Activated T-cell treated with anti-CD3 and anti-CD28 coated beads, Interleukin-2, amount 50 U/mL, for 48 hours (primary cell): ENCODE measurements at places on chromosomes 5 and 9.
A peak's percentile ranks its signal among the peaks of the same experiment; 100 is the strongest.

- DNase-seq: no peak
These were observed 147.6 kb downstream of the CEMIP2 start for GRCh38 chr9:71620746-71621145.

DNA sequence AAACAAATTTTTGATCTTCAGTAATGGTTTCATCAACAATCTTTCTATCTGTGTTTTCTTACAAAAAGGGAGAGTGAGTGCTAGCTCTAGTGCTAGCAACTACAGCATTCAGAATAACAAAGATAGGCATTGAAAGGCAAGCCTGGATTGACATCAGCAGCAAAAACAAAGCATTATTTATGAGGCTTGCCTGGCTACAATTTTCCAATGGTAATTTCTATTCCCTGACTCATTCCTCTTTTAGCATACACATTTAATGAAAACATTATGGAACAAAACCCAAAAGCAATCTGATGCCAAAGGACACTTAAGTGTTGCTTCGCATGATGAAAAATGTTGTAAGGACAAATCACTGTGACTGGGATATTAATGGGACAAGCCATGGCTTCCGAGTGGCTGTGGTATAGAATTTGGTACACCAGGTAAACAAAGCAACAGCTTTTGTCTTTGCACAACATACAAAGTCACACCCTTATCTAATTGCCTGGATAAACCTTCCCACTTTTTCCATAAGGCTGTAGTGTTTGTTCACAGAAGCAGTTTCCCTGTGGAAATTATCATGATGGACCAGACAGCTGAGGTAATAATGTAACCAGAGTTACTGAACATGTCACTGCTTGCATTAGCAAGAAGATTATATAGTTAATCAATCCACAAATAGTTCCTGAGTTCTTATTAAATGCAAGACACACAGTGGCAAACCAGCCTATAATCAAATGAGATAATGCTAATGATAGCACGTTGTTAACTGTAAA is 179.8 kb upstream of the EDIL3 start:
- no peak for DNase-seq

- DNase-seq: no peak
These were observed 30.0 kb upstream of the SLC6A19 start for GRCh38 chr5:1171340-1171941.

DNA sequence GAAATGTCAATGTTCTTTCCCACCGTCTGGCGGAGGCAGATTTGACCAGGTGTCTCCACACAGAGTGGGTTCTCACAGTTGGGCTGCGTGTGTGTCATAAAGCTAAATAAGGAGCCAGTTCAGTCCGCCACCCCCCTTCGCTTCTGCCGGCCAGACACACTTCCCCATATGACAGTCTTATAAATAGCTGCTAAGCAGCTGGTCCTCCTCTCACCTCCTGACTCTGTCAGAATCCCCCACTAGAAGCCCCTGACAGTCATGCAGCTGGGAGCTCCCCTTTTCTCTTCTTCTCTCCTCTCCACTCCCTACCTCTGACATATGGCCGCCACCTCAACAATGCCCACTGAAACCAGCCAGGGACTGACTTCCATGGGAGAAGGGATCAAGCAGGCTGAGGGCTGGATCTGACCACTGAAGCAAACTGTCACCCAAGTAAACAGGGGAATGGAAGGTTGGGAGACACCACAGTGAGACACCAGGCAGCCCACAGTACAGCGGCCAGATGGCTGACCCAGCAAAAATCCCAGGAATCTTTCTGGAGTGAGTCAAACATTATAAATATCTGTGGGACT is 141.9 kb upstream of the EFNA5 start:
- no peak for DNase-seq

DNA sequence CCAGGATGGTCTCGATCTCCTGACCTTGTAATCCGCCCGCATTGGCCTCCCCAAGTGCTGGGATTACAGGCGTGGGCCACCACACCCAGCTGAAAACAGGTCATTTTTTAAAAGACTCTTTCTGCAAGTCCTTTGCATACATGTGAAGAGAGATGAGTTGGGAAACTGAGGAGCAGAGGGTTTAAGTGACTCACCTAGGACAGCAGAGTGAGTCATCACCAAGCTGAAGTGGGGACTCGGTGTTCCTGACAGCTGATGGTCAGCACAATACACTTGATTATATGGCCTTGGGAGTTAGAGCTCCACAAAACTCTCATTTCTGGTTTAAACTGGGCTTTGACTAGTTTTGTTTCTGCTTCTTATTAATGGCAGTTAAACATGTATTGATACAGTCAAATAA is 38.1 kb upstream of the SSBP2 start:
- no peak for DNase-seq

DNA sequence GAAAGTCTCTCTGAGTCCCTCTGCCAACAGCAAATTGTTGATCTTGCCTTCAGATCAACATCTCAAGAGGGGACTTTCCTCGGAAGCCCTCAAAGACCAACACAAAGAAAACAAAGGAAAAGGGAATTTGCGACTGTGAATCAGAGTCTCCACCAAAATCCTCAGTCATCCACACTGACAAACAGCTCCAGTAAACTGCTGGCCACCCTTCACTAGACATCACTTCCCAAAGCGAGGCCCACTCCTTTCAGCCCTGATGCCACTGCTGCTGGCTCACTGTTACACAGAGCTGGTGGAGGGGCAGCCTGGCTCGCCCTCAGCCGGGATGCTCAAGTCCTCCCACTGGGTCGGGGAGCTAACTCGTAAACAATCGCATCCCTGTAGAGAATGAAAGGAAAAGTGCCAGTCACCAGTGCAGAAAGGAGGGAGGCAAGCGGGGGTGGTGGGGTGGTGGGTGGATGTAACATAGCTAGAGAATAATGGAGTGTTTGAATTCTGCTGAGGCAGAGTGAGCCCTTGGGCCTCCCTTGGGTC is 1.3 kb downstream of the FGF1 start:
- DNase-seq: no peak

DNA sequence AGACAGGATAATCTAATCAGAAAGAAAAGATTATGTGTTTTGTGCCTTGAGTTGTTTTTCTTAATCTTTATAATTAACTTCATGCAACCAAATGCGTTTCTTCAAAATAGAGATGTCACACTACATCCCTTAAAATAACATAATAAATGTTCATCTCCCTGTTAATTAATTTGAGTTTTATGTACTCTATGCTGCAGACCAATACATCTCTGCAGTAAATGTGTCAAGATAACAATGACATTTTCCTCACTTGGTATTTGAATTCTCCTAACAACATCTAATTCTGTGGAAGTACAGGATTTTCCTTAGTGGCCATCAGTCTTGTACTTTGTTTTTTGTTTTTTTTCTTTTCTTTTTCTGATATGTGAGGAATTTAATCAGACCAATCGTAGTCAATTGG is 279.2 kb upstream of the TYRP1 start:
- no peak for DNase-seq

DNA sequence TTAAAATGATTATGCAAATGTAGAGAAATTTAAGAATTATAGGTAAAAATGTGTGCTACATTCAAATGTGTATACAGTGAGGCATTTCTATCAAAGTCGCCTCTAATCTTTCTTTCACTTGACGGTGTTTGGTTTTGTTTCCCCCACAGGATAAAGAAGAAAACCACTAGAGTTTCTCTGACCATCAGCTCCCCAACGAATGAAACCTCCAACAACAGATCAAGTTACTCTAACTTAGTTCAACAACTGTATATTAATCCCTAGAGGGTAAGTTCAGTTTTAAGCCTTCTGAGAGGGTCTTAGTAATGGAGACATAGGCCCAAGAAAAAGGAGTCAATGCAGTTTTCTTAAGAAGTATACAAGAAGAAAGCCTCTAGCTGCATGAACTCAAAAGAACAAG is 11.5 kb upstream of the MYOT start:
- no peak for DNase-seq

- no peak for DNase-seq
These were observed 200.2 kb upstream of the PANK3 start for GRCh38 chr5:168779333-168779732.

DNA sequence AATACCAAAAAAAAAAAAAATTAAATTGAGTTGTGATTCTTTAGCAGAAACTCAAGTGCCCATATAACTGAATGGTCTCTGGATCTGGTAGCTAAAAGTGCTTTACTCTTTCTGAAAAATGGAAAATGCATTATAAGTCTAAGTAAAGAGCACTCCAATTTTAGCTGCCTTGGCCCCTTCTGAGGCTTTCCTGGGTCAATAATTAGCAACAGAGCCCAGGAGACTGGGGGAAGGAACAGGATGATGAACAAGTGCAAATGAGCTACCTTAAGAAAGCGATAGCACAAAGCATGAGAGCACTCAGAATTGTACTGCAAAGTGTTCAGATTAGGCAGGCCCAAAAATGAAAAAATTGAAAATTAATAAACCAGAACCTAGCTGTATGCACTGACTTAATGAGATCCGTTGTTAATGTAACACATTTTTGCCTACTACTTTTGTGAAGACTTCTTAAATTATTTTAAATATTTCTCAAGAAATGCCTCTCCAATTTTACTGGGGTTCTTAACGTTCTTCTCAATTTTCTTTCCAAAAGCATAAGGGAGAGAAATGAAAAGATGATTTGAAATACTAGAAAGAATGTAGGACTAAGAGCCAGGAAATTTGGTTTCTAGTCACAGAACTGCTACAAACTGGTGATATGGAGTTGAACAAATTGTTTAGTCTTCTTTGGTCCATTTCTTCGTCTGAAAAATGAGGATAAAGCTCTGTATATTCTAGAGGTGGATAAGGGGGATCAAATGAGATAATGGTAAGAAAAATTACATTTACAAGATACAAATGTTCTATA is 566.1 kb downstream of the PDE4D start:
- no peak for DNase-seq

DNA sequence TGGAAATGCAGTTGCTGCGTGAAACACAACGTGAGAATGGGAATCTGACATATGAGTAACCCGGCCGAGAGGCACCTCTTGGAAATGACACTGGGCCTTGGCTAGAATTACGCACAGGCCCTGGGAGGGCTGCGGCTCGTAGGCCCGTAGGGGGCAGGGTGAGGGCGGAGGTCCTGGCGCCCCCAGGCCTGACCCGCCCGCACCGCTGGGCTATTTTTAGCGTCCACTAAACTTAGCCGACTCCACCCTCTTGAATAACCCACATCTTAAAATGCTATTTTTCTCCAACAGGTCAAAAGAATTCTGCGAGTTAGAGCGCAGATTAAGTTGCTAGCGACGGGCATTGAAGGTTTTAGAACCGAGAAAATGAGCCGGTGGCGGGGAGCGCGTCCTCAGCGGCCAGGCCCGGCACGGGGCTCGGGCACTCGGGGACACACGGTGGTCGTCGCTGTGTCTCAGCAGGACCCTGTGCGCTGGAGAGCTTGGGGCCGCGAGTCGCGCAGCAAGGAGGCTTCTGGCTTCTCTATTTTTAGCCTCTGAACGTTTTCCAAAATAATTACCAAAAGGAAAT is 168.5 kb downstream of the AUH start:
- peak; percentile 90 for DNase-seq
